NCI-H774 (cell line): ENCODE measurements at places on chromosomes 5 and 9.
A peak's percentile ranks its signal among the peaks of the same experiment; 100 is the strongest.

GRCh38 chr5:129511291-129511690 lies 51.2 kb downstream of the ADAMTS19 start:
- no peak for DNase-seq

DNA sequence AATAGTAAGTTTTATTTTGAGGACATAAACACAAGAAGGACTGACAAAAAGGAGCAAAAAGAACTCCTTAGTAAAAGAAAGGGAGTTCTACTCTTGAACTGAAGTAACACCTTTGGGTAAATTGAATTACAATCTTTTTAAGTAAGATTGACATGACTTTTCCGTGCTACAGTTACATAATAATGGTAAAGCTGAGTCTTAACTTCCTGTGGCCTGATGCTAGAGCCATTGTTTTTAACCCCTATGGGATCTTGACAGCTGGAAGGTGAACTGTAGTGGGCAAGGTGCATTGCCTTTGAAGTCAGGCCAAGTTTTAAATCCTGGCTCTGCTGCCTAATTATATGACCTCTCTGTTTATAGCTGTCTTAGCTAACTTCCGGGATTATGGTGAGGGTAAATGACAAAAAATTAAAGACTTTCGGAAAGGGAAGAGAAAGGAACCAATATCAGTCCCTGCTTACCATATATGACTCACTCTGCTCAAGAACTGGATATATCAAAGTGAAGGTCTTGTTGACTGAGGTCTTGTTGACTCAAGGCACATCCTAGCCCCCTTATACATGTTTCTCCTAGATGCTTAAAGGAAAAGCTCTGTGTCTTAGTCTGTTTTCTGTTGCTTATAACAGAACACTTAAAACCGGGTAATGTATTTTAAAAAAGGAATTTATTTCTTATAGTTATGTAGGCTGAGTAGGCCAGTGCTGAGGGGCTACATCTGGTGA lies 6.8 kb downstream of the HSD17B4 start:
- DNase-seq: no peak

DNA sequence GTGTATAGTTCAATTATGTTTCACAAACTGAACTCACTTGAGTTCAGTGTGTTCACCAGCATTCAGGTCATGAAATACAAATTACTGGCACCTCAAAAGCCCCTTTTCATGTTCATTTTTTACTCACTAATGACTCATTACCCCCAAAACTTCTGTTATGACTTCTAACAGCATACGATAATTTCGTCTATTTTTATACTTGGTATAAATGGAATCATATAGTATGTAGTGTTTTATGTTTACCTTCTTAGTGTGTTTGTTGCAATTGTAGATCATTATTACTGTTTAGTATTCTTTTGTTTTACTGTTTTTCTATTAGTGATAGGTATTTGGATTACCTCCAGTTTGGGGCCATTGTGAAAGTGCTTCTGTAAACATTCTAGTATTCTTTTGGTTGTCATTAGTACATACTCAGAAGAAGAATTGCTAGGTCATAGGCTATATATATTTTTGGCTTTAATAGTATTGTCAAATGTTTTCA lies 33.4 kb downstream of the DDX4 start:
- DNase-seq: peak; percentile 27

- no peak for DNase-seq
Measured at GRCh38 chr9:105973951-105974351, 279.6 kb downstream of the TMEM38B start.

- no peak for DNase-seq
Measured at GRCh38 chr5:106882035-106882434, 788.7 kb downstream of the EFNA5 start.

GRCh38 chr9:107086460-107086859 lies 196.6 kb upstream of the RAD23B start:
- no peak for DNase-seq

DNA sequence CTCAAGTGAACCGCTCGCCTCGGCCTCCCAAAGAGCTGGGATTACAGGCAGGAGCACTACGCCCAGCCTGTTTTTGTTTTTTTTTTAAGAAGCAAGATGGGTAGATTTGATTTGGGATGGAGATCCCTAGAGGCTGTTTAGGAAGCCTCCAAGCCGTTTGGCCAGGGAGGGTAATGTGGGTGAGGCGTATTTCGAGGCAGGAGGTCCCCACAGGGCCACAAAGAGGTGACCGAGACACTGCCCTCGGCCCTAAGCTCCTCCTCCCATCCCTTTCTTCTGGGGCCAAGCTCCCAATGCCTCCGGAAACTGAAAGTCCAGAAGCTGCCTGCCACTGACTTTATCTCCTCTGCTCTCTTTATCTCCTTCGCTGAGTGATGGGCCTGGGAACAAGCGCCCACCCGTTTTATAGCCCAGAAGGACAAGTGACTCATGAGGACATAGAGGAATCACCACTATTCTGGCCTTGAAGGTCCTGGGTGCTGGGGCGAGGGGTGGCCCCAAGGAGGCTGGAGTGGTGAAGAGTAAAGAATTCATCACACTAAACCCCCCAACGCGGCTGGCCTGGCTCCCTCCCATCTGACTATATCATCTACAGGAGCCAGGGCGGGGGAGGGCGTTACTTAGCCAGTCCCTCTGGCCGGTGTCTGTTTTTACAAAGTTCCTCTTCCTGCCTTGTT lies 2.0 kb upstream of the RALGDS start:
- DNase-seq: no peak

GRCh38 chr5:27290172-27290571 lies 251.8 kb upstream of the CDH9 start:
- DNase-seq: no peak

- peak; percentile 29 for DNase-seq
Measured at GRCh38 chr9:101235105-101235866, 149.5 kb downstream of the BAAT start.

DNA sequence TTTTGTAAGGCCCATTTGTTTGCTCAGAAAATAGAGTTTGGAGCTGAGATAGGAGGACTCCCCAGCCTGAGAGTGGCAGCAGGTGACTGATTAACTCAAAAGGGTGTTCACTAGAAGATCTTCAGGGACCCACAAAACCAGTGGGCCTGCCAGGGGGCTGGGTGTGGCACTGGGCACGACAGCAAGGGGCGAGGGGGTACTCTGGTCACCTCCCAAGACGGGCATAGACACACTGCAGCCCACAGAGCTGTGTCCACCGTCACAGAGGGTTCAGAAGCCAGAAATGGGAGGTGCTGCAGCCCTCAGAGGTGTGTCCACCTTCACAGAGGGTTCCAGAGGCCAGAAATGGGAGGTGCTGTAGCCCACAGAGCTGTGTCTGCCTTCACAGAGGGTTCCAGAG lies 75.6 kb upstream of the CACNA1B start:
- no peak for DNase-seq
